ENCODE measurements at places on chromosomes 13 and 19. TPM values are rescaled to one million over a fixed set of nuclear protein-coding genes. Genes with fewer than 3 reads are reported as not detected.
A peak's percentile ranks its signal among the peaks of the same experiment; 100 is the strongest.

The CCL25 gene
- total RNA-seq, result not detected

The MBD3L3 gene
- not detected for total RNA-seq

The NALCN gene
- not detected for total RNA-seq

The SHANK1 gene
- total RNA-seq, result not detected

The CD33 gene
- total RNA-seq, result 1.7 TPM

The CEACAM16 gene
- not detected for total RNA-seq

The UFM1 gene
- 78.7 TPM for total RNA-seq

The RASAL3 gene
- total RNA-seq, result 112 TPM

The ZNF569 gene
- total RNA-seq, result 16.1 TPM

DNA sequence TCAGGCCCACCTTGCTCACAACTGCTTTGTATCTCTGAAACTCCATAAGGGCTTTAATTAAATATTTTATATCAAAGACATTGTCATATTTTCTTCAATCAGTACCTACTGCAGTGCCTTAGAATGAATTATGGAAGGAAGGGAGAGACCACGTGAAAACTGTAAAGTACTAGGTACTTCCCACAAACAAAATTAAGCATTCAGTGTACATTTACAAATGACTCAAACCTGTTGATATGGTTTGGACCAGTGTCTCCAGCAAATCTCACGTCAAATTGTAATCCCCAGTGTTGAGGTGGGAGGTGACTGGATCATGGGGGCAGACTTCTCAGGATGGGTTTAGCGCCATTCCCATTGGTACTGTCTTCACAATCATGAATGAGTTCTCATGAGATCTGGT lies 23.2 kb downstream of the KCTD12 start:
- H3K4me3 ChIP-seq, result no peak overlapping the region
- no peak overlapping the region for H3K27ac ChIP-seq
- H3K4me1 ChIP-seq, result no peaks in the 10 kb centered on the region
- H3K36me3 ChIP-seq, result no peaks in the 10 kb centered on the region

GRCh38 chr13:109145631-109146030 lies 516.2 kb downstream of the MYO16 start:
- DNase-seq, result peak; percentile 5
- H3K36me3 ChIP-seq, result no peaks in the 10 kb centered on the region
- H3K4me1 ChIP-seq, result no peaks in the 10 kb centered on the region
- H3K27me3 ChIP-seq, result peaks cover 34% of the 10 kb centered on the region

DNA sequence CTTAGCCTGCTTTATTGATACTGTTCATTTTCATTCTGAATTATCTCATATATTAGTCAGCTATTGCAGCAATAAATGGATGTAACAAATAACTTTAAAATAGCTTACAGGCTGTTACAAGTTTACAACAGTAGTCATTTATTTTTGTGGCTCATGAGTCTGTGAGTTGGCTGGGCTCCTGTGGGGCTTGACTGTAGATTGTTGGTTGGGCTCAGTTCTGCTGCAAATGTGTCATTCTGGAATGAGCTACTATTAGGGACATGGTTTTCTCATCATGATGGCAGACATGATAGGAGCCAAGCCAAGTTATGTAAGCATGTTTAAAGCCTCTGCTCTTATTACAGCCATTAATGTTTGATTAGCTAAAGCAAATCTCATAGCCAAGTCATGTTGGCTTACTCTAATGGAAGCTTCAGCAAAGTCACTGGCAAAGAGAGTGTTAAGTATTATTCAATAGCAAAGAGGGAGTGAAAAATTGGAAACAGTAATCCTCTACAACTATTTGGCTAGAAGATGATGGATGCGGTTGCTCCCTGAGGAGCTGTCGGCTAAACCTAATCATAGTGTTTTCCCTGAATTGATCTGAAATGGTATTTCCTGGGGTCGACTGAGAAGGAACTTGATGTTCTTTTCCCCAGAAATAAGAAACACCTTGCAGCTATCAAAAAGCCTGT lies 391.3 kb downstream of the TDRD3 start:
- H3K4me1 ChIP-seq, result no peaks in the 10 kb centered on the region
- no peaks in the 10 kb centered on the region for H3K27me3 ChIP-seq
- H3K36me3 ChIP-seq, result no peaks in the 10 kb centered on the region
- no peak overlapping the region for H3K4me3 ChIP-seq
- DNase-seq, result no peak

GRCh38 chr13:57627663-57628062 lies 3.9 kb upstream of the PCDH17 start:
- no peaks in the 10 kb centered on the region for H3K36me3 ChIP-seq
- no peak overlapping the region for H3K4me3 ChIP-seq
- H3K27me3 ChIP-seq, result peaks cover 48% of the 10 kb centered on the region
- no peak overlapping the region for H3K27ac ChIP-seq

- no peaks in the 10 kb centered on the region for H3K36me3 ChIP-seq
- H3K4me3 ChIP-seq, result no peak overlapping the region
- H3K27me3 ChIP-seq, result no peaks in the 10 kb centered on the region
- no peak for DNase-seq
These were observed 918.6 kb downstream of the UQCRFS1 start for GRCh38 chr19:28294395-28294794.

DNA sequence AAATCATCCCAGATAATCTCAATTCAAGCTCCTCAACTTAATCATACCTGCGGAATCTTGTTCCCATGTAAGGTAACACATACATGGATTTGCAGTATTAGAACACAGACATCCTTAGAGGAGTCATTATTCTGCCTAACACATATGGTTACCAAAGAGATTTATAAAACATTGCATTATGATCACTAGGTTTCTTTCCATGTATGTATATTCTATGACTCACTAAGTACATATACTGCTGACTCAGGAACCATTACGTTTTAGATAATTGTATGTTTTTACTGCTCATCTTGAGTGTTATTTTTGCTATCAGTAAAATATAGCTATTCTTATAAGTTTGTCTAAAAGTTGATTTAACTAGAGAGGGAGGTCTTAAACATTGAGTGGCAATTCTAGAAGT lies 182.9 kb downstream of the SLITRK6 start:
- H3K4me3 ChIP-seq, result no peak overlapping the region
- H3K27me3 ChIP-seq, result no peaks in the 10 kb centered on the region
- no peak for DNase-seq
- no peaks in the 10 kb centered on the region for H3K4me1 ChIP-seq
- no peak overlapping the region for H3K27ac ChIP-seq

- DNase-seq, result no peak
- H3K27me3 ChIP-seq, result peaks cover 36% of the 10 kb centered on the region
- H3K4me3 ChIP-seq, result no peak overlapping the region
- H3K4me1 ChIP-seq, result no peaks in the 10 kb centered on the region
These were observed 3.6 kb downstream of the GPR12 start for GRCh38 chr13:26756961-26757360.

- no peaks in the 10 kb centered on the region for H3K4me1 ChIP-seq
- no peaks in the 10 kb centered on the region for H3K36me3 ChIP-seq
- no peak overlapping the region for H3K27ac ChIP-seq
- DNase-seq, result no peak
These were observed 208.8 kb downstream of the SLITRK6 start for GRCh38 chr13:85590231-85590931.

DNA sequence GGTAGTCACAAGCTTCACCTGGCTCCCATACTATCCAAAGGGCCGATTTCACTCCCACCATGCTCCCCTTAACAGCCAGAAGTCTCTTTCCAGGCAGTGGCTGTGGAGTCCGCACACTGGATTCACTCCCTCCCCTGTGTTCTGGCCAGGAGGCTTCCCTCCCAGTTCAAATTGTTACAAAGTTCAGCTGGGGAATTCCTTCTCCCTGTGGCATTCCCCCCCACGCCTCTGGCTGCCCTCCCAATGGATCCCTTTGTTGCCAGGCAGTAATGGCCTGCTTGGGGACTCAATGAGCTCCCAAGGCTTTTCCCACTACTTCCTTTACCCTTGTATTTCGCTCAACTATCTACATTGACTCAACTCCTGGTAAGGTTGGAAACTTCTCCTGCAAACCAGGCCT lies 1921.4 kb upstream of the PCDH20 start:
- no peak for DNase-seq
- no peak overlapping the region for H3K4me3 ChIP-seq
- no peak overlapping the region for H3K27ac ChIP-seq
- peaks cover 5% of the 10 kb centered on the region for H3K36me3 ChIP-seq
- H3K4me1 ChIP-seq, result no peaks in the 10 kb centered on the region

- H3K27me3 ChIP-seq, result peaks cover 6% of the 10 kb centered on the region
- no peaks in the 10 kb centered on the region for H3K36me3 ChIP-seq
- peak overlapping the region; percentile 73 for H3K4me3 ChIP-seq
- H3K4me1 ChIP-seq, result peaks cover 52% of the 10 kb centered on the region
- no peak overlapping the region for H3K27ac ChIP-seq
- DNase-seq, result no peak
These were observed 171.2 kb downstream of the ITGBL1 start for GRCh38 chr13:101623470-101624209.

DNA sequence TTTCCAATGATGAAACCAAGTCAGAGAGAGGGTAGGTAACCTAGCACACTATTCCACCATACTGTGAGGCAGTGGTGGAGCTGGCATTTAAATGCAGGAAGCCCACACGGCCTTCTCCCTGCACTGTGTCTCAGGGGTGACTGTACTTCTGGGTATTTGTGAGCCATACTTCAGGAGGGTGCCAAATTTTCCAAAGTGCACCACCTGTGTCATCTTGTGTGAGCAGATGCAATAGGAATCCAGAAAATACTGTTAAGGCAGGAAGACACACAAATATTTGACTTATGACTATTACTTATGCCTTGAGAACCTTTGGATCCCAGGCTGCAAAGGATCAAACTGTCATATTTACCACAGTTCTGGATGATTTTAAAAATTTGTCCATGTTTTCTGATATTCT lies 17.3 kb downstream of the ZNF229 start:
- H3K27me3 ChIP-seq, result no peaks in the 10 kb centered on the region
- H3K36me3 ChIP-seq, result peaks cover 39% of the 10 kb centered on the region
- H3K4me1 ChIP-seq, result no peaks in the 10 kb centered on the region
- H3K27ac ChIP-seq, result no peak overlapping the region
- no peak for DNase-seq

- peak overlapping the region; percentile 64 for H3K4me3 ChIP-seq
- no peaks in the 10 kb centered on the region for H3K27me3 ChIP-seq
- H3K36me3 ChIP-seq, result peaks cover 10% of the 10 kb centered on the region
- H3K4me1 ChIP-seq, result peaks cover 55% of the 10 kb centered on the region
- peak overlapping the region; percentile 87 for H3K27ac ChIP-seq
- peak; percentile 35 for DNase-seq
These were observed 3.5 kb downstream of the FZR1 start for GRCh38 chr19:3509566-3509989.

GRCh38 chr13:30465343-30465592 lies 468 bp downstream of the HMGB1 start:
- H3K4me1 ChIP-seq, result peaks cover 47% of the 10 kb centered on the region
- H3K4me3 ChIP-seq, result no peak overlapping the region
- DNase-seq, result no peak

GRCh38 chr13:36992362-36992761 lies 6.8 kb downstream of the ALG5 start:
- H3K27me3 ChIP-seq, result no peaks in the 10 kb centered on the region
- H3K36me3 ChIP-seq, result peaks cover 50% of the 10 kb centered on the region
- DNase-seq, result no peak
- H3K27ac ChIP-seq, result no peak overlapping the region
- H3K4me1 ChIP-seq, result peaks cover 18% of the 10 kb centered on the region
- H3K4me3 ChIP-seq, result no peak overlapping the region

DNA sequence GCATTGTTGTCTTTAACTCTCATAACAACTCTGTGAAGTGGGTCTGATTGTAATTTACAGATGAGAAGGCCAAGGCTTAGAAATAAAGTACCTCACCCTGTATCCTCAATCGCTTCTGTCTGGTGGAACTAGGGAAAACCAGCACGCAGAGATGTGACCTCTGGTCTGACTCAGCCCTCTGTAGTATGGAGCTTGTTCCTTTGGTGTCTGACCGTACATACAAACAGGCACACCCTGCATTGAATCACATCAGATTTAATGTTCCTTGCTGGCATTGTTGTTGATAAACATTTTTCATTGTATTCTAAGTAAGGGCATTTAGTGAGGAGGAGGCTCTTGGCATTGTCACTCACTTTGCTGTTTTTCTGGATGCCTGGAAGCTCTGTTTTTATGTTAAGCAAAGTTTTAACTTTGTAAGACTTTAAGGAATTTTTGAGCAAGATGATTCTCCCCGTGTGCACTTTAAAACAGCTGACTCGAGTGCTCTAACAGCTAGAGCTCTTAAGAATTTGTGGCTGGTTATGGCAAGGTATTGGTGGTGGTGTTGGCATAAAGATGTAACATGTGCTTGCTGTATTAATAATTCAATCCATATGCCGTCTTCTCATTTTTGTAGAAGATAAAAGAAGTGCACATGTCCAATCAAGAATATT lies 89.0 kb upstream of the SPATA13 start:
- no peak for DNase-seq
- H3K36me3 ChIP-seq, result no peaks in the 10 kb centered on the region
- no peak overlapping the region for H3K27ac ChIP-seq

DNA sequence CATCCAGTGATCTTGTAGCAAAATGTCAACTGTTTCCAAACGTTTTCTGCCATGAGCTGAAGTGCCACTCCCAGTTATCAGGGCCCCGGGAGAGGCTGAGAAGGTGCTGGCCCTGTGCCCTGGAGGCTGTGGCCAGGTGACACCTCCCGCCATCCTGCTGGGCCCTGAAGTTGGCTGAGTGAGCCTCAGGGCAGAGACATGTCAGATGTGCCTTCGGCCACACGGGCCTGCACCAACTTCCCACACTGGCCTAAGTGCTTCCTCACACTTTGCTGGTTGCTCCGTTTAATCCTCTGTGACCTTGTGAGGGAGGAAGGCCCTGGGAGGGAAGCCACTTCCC lies 4.8 kb downstream of the ADPRHL1 start:
- peak overlapping the region; percentile 43 for H3K4me3 ChIP-seq
- H3K4me1 ChIP-seq, result peaks cover 7% of the 10 kb centered on the region
- no peaks in the 10 kb centered on the region for H3K27me3 ChIP-seq
- H3K27ac ChIP-seq, result no peak overlapping the region

- H3K27me3 ChIP-seq, result peaks cover 20% of the 10 kb centered on the region
- no peaks in the 10 kb centered on the region for H3K36me3 ChIP-seq
- H3K4me3 ChIP-seq, result no peak overlapping the region
- H3K27ac ChIP-seq, result no peak overlapping the region
- DNase-seq, result no peak
These were observed 154.0 kb upstream of the TSC22D1 start for GRCh38 chr13:44730099-44730498.

DNA sequence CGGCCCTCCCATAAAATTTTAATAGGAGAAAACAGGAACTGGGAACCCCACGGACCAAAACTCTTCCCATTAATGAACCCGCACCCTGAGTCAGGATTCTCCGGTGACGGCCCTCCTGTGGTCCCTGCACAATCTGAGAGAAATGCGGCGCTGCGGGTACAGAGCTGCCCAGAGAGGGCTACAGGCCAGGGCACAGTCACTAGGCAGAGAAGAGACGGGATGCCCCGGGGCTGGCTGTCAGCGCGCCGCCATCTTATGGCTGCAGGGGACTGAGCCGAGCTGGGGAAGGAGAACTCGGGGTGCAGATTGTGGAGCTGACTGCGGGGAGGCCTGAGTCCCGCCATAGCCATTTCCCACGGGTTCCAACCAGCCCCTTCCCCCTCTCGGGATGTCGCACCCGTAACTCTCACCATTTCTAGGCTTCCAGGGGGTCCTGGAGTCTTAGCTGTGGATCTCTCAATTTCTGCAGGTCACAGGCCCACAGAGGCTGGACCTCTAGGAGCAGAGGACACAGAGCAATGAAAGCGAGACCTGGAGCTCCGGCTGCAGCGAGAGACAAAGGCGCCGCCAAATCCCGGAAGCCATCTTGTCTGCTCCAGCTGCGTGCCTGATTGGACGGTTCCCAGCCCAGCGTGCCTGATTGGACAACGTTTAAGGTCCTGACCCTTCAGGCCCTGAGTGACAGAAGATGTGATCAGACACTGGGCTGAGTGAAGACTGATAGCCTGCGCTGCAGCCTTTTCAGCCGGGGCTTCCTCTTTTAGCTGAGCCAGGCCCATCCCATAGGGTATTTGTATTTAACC lies at the start of gene ZNF675:
Gene ZNF675, minus strand, starts transcription at position 592 of the 803 bp plus-strand sequence. Its CDS starts 179 bp downstream, at position 413.
- H3K4me1 ChIP-seq, result peaks cover 37% of the 10 kb centered on the region
- DNase-seq, result peak; percentile 85
- peak within 1 kb of the TSS; percentile 98 for H3K27ac ChIP-seq
- peak within 1 kb of the TSS; percentile 97 for H3K4me3 ChIP-seq
